ENCODE measurements at places on chromosomes 6 and 20. TPM values are rescaled to one million over a fixed set of nuclear protein-coding genes. Genes with fewer than 3 reads are reported as not detected.

- H3K36me3 ChIP-seq = no peaks in the 10 kb centered on the region
- peaks cover 19% of the 10 kb centered on the region for H3K4me1 ChIP-seq
- DNase-seq = no peak
- H3K27ac ChIP-seq = peak overlapping the region; percentile 66
- no peaks in the 10 kb centered on the region for H3K27me3 ChIP-seq
These were observed 280.6 kb upstream of the SULF2 start for GRCh38 chr20:48065833-48066232.

DNA sequence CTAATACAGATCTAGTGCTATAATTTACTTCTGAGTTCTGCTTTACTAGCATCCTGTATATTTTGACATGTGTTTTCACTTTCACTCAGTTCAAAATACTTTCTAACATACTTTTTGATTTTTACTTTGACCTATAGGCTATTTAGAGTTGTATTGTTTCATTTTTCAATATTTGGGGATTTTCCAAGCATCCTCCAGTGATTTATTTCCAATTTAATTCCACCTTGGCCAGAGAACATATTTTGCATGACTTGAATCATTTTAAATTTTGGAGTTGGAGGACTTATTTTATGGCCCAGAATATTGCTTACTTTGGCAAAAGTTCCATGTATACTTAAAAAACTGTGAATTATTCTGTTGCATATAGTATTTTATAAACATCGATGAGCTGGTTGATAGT is 1215.6 kb upstream of the MAP3K7 start:
- no peaks in the 10 kb centered on the region for H3K36me3 ChIP-seq
- H3K4me3 ChIP-seq = no peak overlapping the region
- H3K27ac ChIP-seq = no peak overlapping the region
- no peaks in the 10 kb centered on the region for H3K27me3 ChIP-seq
- DNase-seq = no peak

- no peak overlapping the region for H3K27ac ChIP-seq
- peaks cover 13% of the 10 kb centered on the region for H3K4me1 ChIP-seq
- peak; percentile 22 for DNase-seq
- no peaks in the 10 kb centered on the region for H3K27me3 ChIP-seq
- H3K4me3 ChIP-seq = no peak overlapping the region
These were observed 152.2 kb downstream of the MAFB start for GRCh38 chr20:40536808-40537207.

GRCh38 chr6:55941702-55942101 is 66.3 kb upstream of the BMP5 start:
- H3K27ac ChIP-seq = no peak overlapping the region
- H3K4me3 ChIP-seq = no peak overlapping the region
- no peaks in the 10 kb centered on the region for H3K36me3 ChIP-seq
- H3K27me3 ChIP-seq = no peaks in the 10 kb centered on the region
- no peaks in the 10 kb centered on the region for H3K4me1 ChIP-seq
- no peak for DNase-seq

DNA sequence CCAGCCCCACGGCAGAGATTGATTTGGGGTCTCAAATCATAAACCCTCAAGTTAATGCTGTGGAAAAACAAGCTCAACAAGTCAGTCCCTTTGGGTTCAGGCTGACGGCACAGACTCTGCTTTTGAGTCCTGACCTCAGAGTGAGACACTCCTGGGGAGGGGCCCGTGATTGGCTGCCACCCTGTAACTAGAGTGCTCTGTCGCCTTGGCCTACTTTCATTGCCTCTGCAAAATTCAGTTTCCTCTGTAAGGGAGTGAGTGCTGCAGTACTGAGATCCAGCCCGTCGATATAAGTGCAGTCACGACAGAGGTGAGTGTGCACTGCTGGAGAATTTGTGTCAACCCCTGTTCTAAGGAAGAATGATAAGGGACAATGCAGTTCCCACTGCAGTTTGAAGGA is 105.6 kb downstream of the ANKS1A start:
- peaks cover 27% of the 10 kb centered on the region for H3K36me3 ChIP-seq
- no peak for DNase-seq
- no peaks in the 10 kb centered on the region for H3K27me3 ChIP-seq
- H3K4me3 ChIP-seq = no peak overlapping the region

GRCh38 chr20:63025534-63026331 is 19.0 kb upstream of the BHLHE23 start:
- peaks cover 62% of the 10 kb centered on the region for H3K27me3 ChIP-seq
- DNase-seq = peak; percentile 41
- H3K36me3 ChIP-seq = no peaks in the 10 kb centered on the region

AIF1 gene
- total RNA-seq = not detected

TP53TG5 gene
- total RNA-seq = not detected

BANF2 gene
- not detected for total RNA-seq

All from MCF 10A (cell line).